Neural progenitor cell (in vitro differentiated cells): ENCODE measurements at places on chromosomes 6 and 20. TPM values are rescaled to one million over a fixed set of nuclear protein-coding genes. Genes with fewer than 3 reads are reported as not detected.
A peak's percentile ranks its signal among the peaks of the same experiment; 100 is the strongest.

ADAT2 gene
- total RNA-seq, result 12.2 and 17.8 TPM in 2 replicates

DNA sequence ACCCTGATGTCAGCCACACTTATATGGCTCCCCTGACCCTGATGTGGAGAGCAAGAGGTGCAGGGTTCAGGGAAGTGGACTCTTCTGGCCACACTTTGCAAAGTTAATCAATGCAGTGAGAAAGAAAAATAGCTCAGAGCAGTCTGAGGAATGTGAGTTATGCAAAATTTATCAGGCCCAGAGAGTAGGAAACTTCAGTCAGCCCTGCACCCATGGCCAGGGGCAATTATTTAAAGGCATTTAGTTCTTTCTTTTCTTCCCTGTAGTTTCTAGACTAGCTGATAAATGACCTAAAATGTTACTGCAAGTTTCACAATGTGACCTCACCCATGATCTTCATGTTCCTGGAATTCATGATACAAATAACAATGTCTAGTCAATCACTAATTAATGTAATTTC, 143.7 kb upstream of the GGTLC1 start:
- no peaks in the 10 kb centered on the region for H3K27me3 ChIP-seq
- no peak overlapping the region for H3K4me3 ChIP-seq
- H3K27ac ChIP-seq, result no peak overlapping the region
- DNase-seq, result no peak

- no peak overlapping the region for H3K27ac ChIP-seq
- H3K4me1 ChIP-seq, result no peaks in the 10 kb centered on the region
- no peak overlapping the region for H3K4me3 ChIP-seq
- no peaks in the 10 kb centered on the region for H3K27me3 ChIP-seq
- H3K36me3 ChIP-seq, result no peaks in the 10 kb centered on the region
Observed at GRCh38 chr6:16216501-16217155, 21.8 kb upstream of the GMPR start.

DNA sequence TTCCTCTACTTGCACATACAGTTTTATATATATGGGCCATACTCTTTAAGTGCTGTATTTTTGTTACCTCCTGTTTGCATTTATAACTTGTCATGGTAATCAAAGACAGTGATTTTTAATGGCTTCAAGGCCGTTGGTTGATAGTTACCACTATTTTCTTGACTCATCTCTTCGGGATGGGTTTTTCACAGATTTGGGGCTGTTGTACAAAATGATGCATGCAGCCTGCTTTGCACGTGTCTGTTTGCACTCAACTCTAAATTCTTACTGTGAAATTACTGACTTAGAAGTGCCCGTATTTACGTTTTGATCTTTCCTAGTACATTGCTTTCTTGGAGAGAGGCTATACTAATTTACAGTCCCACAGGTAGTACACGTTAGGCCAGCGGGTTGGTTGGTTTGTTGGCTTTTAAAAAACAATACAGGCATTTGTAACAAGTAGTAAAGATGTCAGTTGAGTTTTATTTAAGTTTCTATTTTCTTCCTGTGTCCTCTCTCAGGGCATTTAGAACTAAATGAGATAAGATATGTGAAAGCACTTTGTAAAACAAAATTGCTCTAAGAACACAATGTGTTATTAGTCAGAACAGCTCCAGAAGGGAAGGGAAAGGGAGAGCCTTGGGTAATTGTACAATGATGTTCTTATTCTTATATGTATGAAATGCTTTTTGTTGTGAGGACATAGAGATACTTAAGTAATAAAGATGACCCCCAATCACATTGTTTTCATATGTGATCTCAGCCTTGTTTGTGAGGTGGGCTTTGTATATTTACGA, 11.7 kb downstream of the JARID2 start:
- H3K36me3 ChIP-seq, result no peaks in the 10 kb centered on the region
- H3K4me3 ChIP-seq, result no peak overlapping the region
- no peak for DNase-seq

- H3K36me3 ChIP-seq, result no peaks in the 10 kb centered on the region
- no peaks in the 10 kb centered on the region for H3K27me3 ChIP-seq
- no peaks in the 10 kb centered on the region for H3K4me1 ChIP-seq
- DNase-seq, result no peak
- no peak overlapping the region for H3K27ac ChIP-seq
Observed at GRCh38 chr6:81262656-81263055, 489.8 kb downstream of the TENT5A start.

DNA sequence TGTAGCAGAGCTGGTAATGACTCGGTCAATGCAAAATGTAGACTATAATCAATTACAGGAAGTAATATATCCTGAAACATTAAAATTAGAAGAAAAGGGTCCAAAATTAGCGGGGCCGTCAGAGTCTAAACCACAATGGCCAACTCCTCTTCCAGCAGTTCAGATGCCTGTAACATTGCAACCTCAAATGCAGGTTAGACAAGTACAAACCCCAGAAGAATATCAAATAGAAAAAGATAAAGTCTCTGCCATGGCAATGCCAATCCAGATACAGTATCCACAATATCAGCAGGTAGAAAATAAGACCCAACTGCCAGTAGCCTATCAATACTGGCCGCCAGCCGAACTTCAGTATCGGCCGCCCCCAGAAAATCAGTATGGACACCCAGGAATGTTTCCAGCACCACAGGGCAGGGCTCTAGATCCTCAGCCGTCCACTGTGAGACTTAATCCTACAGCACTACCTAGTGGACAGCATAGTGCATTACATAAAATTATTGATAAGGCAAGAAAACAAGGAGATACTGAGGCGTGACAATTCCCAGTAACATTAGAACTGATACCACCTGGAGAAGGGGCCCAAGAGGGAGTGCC, 158.4 kb downstream of the GPX5 start:
- H3K27ac ChIP-seq, result no peak overlapping the region
- H3K4me1 ChIP-seq, result no peaks in the 10 kb centered on the region
- no peaks in the 10 kb centered on the region for H3K36me3 ChIP-seq
- no peak overlapping the region for H3K4me3 ChIP-seq
- DNase-seq, result peak; percentile 69

LY6G6C gene
- not detected in 2 replicates for total RNA-seq

DNA sequence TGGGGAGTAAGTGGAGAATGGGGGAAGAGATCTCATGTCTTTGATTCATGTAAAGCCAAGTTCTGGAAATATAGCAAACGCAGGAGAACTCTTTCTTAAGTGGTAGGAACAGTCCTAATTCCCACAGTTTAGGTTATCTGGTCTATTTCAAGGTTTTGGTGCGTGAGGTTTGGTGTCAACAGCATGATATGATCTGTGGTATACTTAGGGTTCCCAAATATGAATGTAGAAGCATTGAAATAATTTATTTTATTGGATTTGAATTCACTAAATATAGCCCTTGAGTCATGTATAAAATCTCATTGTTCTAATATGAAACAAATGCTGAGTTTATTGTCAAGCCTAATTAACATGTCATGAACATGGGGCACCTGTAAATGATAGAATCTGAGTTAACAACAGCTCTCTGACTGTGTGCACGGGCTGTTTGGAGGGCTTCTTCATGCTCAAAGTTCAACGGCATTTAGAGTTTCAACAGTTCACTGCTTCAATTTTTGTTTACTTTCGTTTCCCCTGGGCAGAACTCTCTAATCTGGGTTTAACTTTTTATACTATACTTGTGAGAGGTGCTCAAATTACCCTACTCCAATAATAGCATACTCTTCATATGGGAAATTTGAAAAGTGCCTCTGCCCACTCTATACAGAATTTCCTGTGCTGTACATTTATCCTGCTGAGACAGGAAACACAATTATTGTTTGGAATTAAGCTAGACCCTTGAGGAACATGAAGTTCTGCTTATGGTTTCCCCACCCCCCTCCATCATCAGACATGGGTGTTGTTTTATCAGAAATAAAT, 236.3 kb upstream of the ZNF217 start:
- peaks cover 24% of the 10 kb centered on the region for H3K4me1 ChIP-seq
- no peaks in the 10 kb centered on the region for H3K36me3 ChIP-seq
- DNase-seq, result no peak
- H3K4me3 ChIP-seq, result no peak overlapping the region
- H3K27ac ChIP-seq, result no peak overlapping the region
- H3K27me3 ChIP-seq, result no peaks in the 10 kb centered on the region
